ENCODE measurements at places on chromosomes 3 and 15.

GRCh38 chr15:31485431-31485830, 158.8 kb downstream of the KLF13 start:
- DNase-seq, result no peak

- DNase-seq, result no peak
Measured at GRCh38 chr15:50055332-50055731, 63.7 kb downstream of the ATP8B4 start.

DNA sequence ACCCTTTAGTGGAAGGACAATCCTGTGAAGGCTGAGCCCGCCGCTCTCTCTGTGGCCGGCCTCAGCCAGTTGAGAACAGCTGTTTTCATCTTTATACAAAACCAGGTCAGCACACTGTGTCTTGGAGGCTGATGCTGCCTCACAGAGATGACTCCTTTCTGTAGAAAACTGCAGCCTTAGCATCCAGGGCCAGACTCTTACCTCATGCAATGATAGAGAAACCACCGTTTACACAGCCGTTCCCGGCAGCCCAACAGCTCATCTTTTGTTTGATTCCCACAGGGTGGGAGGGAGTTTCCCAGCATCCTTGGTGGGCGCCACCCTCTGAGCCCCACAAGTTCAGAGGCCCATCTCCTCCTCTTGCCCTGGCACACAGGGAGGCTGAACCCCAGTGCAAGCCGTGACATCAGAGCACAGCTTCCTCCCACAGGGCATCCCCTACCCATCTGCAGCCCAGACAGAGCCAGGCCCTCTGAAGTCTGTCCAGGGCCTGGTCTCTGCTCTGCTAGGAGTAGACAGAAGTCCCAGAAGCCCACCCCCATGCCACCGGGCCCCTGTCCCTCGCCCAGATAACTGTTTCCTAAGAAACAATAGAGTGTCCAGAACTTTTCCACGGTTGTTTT, 105.0 kb downstream of the LRRK1 start:
- no peak for DNase-seq

DNA sequence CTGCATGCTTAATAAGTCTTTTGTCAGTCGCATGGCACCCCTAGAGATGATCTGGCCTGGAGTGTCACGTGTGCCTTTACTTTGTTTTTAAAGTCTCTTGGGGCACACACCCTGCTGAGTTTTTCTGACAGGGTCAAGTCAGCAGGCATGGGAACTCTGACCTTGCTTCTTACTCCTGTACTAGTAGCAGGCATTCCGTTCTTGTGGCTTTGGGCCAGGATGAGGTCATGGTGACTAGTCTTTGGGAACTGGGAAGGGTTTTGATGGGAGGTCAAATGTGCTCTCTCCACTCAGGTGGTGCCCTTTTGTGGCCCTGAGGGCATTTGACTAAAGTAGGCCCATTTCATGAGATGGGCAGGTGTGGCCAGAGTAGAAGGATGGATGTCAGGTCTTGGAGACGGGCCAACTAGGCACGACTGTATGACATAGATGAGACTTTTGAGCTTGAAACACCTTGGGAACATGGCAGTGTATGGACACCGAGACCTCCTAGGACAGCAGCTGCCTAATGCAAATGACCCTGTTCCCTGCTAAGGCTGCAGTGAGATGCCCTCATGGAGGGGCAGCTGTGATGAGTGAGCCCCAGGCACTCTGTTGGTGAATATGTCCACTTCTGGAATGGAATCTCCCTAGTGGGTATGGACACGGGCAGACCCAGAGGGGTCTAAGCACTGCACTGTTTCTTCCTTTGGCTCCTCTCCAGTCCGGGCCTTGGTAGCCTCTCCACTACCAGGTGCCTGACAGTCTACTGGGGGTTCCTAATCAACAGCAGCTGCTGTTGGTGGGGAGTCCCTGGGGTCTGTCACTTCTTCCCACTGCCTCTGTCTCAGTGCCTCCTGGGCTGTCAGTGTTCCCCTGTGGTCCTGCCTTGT, 16.4 kb downstream of the SRPRB start:
- DNase-seq, result no peak

GRCh38 chr3:49611719-49612118, 57.4 kb downstream of the BSN start:
- DNase-seq, result no peak

GRCh38 chr3:54967731-54968161, 39.9 kb upstream of the LRTM1 start:
- no peak for DNase-seq

Measured in activated T-cell treated with anti-CD3 and anti-CD28 coated beads for 1 hour (primary cell).